ENCODE measurements at places on chromosomes 11 and 22. TPM values are rescaled to one million over a fixed set of nuclear protein-coding genes. Genes with fewer than 3 reads are reported as not detected.

CBLIF gene
- not detected for total RNA-seq

MRGPRX1 gene
- not detected for total RNA-seq

PKDREJ gene
- total RNA-seq: 0.06 TPM

GPR83 gene
- total RNA-seq: not detected

MRGPRE gene
- not detected for total RNA-seq

SLC3A2 gene
- total RNA-seq: 99.3 TPM

PARVB gene
- 54.1 TPM for total RNA-seq
